Occipital lobe (tissue), 3 donors: ENCODE measurements at places on chromosomes 2 and 18. TPM values are rescaled to one million over a fixed set of nuclear protein-coding genes. Genes with fewer than 3 reads are reported as not detected.

- DNase-seq = no peak
These were observed 499.3 kb downstream of the PID1 start for GRCh38 chr2:228771774-228772173.

DNA sequence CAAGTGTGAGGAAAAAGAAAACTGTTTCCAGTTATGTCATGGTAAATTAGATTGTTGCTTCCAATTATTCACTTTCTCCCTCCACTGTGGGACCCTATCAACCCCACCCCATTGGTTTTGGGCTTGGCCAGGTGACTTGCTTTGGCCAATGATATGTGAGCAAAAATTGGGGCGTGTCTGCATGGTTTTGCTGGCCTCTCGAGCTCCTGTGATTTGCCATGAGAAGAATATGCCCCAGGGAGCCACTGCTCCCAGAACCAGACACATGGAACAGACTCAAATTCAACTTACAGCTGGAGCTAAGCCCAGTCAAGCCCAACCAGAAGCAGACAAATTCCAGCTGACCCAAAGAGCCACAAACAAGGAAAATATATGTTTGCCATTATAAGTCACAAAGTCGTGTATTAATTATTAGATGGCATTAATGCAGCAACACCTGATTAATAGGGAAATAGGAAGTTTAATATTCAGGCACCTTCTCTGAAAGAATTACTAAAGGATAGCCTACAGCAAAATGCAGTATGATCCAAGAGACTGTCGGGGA is 248.9 kb downstream of the ANAPC1 start:
- DNase-seq = no peak

The SCYGR4 gene
- not detected for total RNA-seq

DNA sequence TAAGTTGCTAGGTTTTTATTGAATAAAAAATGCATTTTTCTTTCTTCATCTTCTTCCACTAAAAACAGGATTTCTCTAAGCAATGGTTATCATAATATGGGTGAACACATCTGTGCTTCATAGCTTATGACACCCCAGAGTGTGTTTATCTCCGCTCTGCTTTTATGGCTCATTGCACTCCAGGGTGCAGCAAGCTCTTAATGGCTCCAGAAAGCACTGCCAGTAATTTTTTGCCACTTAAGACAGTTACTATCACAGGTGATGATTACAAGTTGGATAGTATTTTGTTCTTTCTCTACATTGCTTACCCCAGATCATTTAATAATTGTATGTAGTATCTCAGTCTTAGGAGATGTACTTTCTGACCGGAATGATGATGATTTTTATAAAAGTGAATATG is 239.3 kb upstream of the CDH20 start:
- DNase-seq = no peak

DNA sequence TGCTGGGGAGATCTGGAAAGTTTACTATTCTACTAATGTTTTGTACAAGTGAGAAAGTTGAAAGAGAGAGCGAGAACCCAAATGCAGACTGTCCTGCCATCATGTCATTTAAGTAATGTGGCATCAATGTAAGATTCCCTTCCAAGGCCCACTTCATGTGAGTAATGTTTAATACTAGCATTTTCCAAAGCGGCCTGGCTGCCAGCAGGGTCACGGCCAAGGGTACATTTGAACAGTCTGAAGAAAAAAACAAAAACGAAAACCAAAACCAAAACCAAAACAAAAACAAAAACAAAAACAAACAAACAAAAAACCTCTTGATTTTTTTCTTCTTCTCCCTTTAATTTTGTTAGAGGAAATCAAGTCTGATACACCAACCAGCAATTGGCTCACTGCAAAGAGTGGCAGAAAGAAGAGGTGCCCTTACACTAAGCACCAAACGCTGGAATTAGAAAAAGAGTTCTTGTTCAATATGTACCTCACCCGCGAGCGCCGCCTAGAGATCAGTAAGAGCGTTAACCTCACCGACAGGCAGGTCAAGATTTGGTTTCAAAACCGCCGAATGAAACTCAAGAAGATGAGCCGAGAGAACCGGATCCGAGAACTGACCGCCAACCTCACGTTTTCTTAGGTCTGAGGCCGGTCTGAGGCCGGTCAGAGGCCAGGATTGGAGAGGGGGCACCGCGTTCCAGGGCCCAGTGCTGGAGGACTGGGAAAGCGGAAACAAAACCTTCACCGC is 2.2 kb downstream of the HOXD10 start:
- no peak for DNase-seq

The LDLRAD4 gene
- 129 TPM for total RNA-seq

DNA sequence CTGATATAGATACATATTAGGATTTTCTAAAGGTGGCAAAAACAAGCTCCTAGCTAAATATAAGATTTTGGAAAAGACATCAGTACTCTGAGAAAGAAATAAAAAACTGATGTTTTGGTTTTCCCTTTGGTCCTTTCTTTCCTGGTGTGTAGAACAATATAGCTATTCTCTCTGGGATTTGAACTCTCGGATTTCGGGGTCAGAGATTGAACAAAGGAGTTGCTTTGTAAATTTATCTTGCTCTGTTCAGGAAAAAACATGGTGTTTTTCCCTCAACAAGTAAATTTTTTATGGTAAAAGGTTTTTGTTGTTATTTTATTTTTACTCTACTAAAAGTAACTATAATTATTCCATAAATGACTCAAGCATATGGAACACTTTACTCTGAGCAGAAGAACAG is 889.3 kb downstream of the ERBB4 start:
- no peak for DNase-seq

- peak; percentile 16 for DNase-seq
These were observed 24.4 kb downstream of the NFE2L2 start for GRCh38 chr2:177239932-177240630.

GRCh38 chr2:233449921-233450863 is 95.9 kb downstream of the DGKD start:
- DNase-seq = no peak

The ARHGAP15 gene
- 14.2 TPM for total RNA-seq

GRCh38 chr2:85504778-85505261 is 34.1 kb upstream of the MAT2A start:
- peak; percentile 34 for DNase-seq

GRCh38 chr2:211329421-211329820 is 773.0 kb downstream of the CPS1 start:
- DNase-seq = no peak

DNA sequence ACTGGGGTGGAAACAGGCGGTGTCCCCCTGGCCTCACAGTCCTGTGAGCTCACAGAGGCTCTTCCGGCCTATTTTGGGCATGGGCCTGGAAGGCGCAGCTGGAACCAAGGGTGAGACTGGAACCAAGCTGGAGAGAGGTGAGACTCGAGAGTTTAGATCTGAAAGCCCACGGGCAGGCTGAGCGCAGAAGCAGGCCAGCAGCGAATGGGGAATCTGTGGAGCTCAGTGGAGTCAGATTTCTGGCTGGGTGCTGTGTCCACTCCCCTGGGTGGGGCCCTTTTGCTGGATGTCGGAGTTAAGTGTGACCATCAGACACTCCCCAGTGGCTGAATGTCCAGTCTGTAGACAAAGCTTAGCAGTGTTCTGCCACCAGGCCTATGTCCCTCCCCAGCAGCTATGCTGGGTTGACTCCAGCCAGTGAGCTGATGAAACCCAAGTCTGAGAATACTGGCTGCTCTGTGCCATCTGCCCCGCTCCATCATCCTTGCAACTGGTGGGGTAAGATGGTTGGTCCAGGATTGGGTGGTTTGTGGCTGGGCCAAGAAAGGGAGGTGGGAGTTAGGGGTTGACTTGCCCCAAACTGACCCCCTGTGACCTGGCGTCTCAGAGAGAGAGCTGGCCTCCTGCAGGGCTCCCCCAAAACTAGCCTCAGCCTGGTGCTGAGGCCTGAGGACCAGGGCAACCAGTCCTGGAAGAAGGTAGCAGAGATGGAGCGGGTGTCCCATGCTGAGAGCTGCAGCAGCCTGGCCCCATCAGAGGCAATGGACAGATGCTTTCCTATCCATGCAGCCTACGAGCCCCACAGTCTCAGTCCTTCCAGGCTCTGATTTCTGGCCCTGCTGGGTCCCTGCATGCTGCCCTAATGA is 34.4 kb downstream of the CYP26B1 start:
- DNase-seq = no peak

DNA sequence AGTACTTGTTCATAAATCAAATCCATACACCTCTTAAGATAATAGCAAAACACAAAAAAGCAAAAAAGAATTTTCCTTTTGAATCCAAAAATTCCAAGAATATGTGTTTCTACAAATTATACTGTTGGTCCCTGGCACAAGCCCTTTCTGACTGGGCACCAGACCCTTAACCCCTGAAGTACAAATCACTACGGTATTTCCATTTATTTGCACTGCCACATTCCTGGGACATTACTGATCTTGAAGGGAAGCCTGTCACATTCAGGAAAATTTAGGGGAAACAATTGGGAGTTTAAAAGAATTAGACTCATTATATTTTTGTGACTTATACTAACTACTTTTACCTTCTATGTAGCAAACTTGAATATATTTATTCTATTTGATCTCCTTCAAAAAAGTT is 98.8 kb downstream of the ZNF521 start:
- DNase-seq = no peak

DNA sequence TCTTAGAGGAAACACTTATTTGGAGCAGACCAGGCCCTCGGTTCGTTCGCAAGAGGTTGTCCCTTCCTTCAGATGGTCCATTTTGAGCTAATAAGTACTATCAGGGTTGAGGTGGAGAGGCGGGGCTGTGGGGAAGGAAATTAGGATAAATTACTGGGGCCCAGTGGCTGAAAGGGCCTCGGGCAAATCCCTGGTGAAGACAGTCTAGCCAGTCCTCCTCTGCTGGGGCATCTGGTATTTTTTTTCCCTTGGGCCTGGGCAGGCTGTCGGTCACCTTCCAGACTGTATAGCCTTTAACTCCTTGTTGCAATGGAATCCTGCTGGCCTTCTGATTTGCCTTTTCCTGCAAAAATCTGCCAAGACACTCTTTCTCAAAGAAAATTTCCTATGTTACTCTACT is 1.7 kb upstream of the MYO3B start:
- no peak for DNase-seq

The NPPC gene
- total RNA-seq = not detected

DNA sequence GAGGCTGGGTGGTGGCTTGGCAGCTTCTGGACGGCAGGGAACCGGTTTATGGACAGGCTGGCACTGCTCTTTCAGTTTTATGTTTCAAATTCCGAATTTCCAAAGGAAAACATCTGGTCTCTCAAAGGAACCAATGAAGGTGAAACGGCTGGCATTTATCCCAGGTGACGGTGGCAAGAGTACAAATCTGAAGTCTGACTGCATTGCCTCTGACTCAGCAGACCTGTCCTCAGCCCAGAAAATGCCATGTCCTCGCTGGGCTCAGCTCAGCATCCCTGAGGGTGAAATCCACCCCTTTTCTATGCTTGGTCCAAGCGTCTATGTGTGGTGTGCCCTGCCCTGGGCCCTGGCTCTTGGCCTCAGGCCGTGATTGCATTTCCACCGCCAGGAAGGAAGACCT is 38.1 kb downstream of the NAPG start:
- peak; percentile 51 for DNase-seq

DNA sequence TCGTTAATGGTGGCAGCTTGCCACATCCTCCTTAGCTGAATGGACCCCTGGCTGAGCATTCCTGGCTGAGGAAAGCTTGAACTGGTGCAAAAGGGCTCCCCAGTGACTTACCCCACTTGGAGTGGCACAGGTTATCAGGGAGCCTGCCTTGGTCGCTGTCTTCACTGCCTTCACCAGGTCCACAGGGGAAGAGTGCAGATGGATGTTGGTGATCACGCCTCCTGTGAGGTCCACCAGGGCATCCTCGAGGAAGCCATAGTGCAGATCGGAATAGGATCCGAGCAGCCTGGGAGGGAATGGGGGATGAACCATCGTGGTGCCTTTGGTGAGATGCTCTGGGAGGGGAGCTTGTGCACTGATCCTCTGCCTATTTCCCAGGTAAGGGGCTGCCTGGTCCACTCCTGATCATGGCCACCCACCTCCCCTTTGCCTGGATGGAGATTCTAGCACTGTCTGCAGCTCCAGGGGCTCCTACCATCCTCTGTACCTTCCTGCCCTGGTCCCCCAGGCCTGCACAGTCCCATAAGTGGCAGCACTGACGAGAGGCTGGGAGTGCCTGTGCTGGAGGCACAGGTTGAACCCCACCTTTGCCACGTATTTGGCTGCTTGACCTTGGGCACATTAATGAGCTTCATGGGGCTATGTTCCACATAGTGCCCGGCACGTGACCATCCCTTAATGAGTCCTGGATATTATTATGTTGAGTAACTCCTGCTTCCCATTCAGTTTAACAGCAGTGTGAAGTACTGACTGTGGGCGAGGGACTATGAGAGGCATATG is 43.0 kb downstream of the CAPN13 start:
- DNase-seq = no peak

DNA sequence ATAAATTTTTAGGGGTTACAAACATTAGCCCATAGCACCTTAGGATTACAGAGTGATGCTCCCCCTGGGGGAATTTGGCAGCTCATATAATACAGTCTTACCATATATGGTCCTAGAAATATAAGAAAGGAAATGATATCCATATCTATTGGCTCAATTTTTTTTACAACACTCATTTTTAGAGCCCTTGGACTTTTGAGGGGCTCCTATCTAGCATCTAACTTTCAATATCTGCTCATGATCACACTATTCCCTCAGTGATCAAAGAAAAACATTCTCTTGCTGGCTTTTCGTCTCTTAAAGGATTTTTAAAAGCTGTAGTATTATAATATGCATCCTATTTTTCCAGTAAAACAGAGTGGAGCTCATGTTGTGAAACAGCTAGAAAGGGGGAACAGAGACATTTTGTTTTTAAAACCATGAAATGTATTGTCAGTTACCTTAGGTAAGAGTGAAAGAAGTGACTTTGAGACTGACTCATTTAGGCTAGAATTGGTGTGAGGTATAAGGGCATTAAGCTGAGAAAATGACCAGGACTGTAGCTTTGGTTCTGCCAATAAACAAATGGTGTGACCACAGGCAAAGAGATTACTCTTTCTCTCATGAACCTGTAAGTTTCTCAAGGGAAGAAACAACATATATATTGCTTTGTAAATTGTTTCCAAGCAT is 65.8 kb downstream of the ALPK2 start:
- DNase-seq = no peak

The POTEI gene
- not detected for total RNA-seq

- no peak for DNase-seq
These were observed 42.9 kb upstream of the TNFRSF11A start for GRCh38 chr18:62282188-62282629.

The PTPRN gene
- 32.6 TPM for total RNA-seq

GRCh38 chr2:110818767-110819481 is 86.6 kb downstream of the ACOXL start:
- no peak for DNase-seq

DNA sequence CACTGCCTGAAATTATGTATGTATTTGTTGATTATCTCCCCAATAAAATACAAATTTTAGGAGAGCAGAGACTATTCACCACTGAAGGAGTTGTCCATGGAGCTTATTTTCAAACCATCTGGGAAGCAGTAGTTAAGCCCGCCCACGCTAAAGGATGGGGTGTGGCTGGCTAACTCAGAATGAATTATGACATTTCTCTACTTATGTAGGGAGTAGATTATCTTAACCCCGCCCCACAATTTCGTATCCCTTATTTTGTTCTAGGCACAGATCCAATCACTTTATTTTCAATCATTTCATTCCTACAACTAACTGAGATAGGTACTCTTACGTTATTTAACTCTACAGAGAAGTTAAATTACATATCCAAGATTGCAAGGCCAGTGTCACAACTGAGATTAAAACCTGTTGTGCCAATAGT is 1.4 kb upstream of the LAPTM4A start:
- DNase-seq = no peak

GRCh38 chr2:102050854-102051391 is 59.2 kb downstream of the IL1R2 start:
- DNase-seq = peak; percentile 27

The GKN2 gene
- total RNA-seq = not detected

The FTCDNL1 gene
- total RNA-seq = 3.3 TPM

The AAK1 gene
- 37.7 TPM for total RNA-seq

GRCh38 chr2:68835621-68836020 is 35.6 kb downstream of the BMP10 start:
- no peak for DNase-seq

The GALR1 gene
- 0.16 TPM for total RNA-seq
